A172 (cell line): ENCODE measurements at places on chromosomes 5 and 9. TPM values are rescaled to one million over a fixed set of nuclear protein-coding genes. Genes with fewer than 3 reads are reported as not detected.

Gene SPATA31D4
- not detected in 2 replicates for total RNA-seq

Gene C7
- not detected in 2 replicates for total RNA-seq

- no peak for DNase-seq
Measured at GRCh38 chr5:135120951-135121350, 86.9 kb upstream of the PITX1 start.

Gene KIF4B
- total RNA-seq: 0.02 TPM in 1 of 2 replicates, not detected in the other

DNA sequence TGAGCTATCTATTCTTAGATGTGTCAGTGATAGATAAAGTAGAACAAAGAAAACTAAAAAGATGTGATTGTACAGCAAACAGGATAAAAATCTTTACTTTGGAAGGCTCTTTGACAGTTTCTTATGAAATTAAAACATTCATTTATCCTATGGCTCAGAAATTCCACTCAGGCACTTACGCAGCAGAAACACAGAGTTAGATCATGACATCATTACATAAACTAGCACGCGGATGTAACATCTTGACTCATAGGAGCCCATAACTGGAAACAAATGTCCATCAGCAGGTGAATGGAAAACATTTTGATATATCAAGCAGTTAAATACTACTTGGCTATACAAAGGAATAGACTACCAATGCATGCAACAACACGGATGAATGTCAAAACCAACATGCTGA, 45.3 kb downstream of the ICE1 start:
- no peak for DNase-seq

DNA sequence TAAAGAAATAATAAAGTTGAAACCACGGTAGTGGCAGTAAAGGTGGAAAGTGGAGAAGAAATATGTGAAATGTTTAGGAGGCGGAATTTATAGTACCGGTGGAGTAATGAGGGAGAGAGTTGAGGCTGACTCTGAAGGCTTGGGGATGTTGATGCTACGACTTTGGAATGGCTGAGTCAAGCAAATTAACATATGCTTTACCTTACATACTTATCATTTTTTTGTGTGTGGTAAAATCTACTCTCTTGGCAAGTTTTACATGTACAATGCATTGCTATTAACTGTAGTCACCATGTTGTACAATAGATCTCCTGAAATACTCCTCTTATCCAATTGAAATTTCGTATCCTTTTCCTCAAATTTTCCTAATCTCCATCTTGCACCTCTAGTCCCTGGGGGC, 179.0 kb downstream of the TAF11L14 start:
- no peak for DNase-seq

DNA sequence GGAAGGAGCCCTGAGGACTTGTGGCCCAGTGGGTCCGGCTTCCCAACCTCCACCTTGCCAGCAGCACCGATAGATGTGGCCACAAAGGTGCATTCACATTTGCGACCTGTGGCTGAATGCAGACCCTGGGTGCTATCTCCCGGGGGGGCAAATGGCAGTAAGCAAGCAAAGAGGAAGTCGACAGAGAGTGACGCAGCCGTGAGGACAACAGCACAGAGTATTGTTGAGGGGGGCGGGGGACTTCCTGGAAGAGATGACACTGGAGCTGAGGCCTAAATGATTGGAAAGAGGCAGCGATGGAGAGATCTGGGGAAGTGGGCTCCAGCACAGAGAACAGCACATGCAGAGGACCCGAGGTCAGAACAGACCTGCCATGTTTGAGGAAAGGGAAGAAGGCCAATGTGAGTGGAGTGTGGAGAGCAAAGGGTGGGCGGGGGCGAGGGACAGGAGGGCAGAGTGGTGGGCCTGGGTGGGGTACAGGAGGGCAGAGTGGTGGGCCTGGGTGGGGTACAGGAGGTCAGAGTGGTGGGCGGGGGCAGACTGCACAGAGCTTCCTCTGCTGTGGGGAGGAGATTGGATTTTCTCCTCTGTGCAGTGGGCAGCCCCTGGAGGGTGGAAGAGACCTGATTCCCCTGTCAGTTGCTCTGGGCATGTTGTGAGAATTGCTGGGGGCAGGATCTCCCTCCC, 42.6 kb downstream of the ADAMTS2 start:
- DNase-seq: no peak
